RWPE2 (cell line): ENCODE measurements at places on chromosomes 1 and 21.

- no peak for DNase-seq
Measured at GRCh38 chr1:184627007-184627341, 127.7 kb downstream of the EDEM3 start.

DNA sequence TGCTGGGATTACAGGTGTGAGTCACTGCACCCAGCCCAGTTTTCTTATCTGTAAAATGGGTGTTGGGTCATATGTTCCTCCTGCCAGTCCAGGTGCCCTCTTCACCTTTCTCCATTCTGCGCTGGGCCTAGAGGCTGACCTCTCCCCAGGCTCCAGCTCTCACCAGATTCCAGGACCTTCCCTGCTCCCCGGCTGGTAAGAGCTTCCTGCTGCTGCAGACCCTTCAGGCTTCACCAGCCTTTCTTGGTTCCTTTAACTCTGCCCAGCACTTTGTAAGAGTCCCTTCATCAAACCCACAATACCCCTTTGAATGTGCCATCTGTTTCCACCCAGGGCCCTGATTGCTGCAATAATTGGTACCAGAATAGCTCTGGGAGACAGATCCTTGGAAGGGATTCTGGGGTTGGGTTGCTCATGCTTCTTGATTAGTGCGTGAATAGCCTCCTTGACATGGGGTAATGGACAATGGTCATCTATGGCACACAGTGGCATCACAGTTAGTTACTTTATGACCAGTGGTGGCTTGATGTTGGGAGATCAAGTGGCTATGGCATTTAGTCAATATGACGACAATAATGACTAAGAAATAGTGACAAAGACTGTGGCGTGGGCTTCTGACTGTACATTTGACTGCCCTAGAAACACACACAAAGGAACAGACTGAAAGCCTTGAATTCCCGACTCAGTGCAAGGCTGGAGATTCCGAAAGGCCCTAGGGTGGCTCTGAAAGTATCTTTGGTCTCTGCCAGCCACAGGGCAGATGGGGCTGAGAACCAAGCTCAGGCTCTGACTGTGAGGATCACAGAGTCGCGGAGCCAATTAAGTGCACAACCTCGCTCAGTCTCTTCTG is 67.3 kb downstream of the SLC9A1 start:
- no peak for DNase-seq

- DNase-seq, result no peak
Measured at GRCh38 chr1:19824541-19824940, 9.5 kb upstream of the RNF186 start.

DNA sequence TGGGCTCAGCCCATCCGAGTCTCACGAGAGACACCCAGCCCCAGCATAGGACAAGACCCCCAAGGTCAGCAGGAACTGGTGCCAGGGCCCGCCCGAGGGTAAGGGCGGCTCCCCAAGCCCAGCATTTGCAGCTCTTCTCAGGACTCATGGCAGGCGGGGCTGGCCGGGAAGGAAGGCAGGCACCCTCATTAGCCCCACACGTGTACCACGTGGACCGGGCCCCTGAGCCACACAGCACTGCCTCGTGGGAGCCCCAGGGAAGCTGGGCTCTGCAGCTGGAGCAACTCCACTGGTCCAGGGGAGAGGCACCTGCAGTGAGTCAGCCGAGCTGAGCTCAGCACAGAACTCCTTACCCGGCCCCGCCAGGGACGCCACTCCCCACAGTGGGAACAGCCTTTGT is 97.7 kb upstream of the IFFO2 start:
- DNase-seq, result no peak

GRCh38 chr1:94709891-94710581 is 110.1 kb upstream of the SLC44A3 start:
- DNase-seq, result no peak

- DNase-seq, result no peak
Measured at GRCh38 chr21:24881506-24881905, 725.8 kb downstream of the MRPL39 start.

DNA sequence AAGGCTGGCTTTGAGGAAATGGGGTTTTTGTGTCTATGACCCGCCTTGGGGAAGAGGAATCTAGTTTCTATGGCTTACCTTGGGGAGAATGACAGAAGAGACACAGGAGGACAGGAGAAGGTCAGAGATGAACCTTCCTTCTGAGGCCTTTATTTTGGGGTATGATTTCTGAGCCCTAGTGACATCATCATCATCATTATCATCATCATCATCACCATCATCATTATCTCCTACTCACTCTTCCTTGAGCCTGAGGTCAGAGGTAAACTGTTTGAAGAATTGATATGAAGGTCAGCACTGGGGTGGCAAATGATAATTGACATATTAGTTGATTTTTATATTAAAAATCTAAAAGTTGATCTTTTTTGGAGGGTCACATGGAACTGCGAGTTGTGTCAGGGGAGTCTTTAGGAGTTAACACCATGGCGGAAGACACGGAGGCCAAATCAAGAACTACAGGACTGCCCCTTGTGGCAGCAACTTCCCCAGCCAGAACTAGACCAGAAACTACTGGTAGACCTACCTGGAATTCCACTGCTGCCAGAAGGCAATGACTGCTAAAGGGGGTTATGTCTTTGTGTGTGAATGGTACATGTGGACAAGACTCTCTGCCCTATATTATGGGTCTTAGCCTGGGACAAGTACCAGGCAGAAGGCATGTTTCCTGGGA is 49.8 kb upstream of the WLS start:
- DNase-seq, result no peak

DNA sequence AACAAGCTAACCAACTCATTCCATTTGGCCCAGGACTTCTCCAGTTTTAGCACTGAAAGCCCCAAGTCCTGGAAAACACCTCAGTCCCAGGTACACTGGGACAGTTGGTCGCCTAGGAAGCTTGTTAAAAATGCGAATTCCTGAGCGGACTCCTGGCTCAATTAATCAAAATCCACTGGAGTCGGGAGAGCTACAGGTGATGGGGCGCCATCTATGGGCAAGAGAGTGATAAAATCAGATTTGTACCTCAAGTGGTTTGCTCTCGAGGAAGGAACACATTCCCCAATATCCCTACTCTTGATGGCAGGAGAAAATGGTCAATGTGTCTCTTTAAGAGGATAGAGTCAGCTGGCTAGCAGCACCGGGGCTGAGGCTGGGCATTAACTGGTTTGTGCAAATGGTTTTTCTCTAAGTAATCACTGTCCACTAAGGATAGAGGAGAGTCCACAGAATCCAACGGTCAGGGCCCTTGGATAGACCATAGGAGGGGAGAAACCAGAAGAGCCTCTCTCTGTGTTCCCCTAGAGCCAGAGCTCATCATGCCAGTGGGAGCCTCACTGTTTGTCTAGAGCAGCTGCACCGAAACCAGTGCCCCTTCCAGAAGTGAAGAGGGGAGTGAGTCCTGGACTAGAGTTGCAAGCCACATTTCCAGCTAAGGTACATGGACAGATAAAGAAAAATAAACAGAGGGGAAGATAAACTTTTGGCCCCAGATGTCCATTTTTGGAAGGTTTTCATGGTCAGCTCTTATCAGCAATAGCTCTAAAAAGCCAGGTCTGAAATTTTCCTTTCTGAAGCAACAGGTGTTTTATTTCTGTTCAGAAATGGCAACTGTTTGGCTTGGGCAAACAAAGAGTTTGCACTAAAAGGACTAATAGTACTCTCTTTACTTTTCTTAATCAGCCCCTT is 148.5 kb downstream of the TENT5C start:
- DNase-seq, result no peak

DNA sequence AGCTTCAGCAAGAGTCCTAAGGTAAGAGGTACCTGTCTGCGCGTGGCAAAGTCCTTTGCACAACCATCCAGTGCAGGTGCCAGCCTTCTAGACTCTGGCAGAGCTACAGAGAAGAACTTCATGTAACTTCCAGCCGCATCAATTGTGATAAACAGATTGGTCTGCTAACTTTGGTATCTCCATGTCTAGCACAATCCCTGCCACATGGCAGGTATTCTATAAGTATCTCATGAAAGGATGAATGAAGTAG is 29.8 kb downstream of the CD48 start:
- no peak for DNase-seq

GRCh38 chr1:167564612-167565270 is 11.2 kb upstream of the CREG1 start:
- no peak for DNase-seq
